HCT116 (cell line): ENCODE measurements at places on chromosomes 4 and X. TPM values are rescaled to one million over a fixed set of nuclear protein-coding genes. Genes with fewer than 3 reads are reported as not detected.

MSANTD1 gene
- total RNA-seq, result 0.71 TPM

ADGRG4 gene
- total RNA-seq, result not detected

GRCh38 chr4:119518915-119519410 is 109.6 kb downstream of the PDE5A start:
- DNase-seq, result no peak

CSAG1 gene
- total RNA-seq, result 1.2 TPM

GRCh38 chr4:102564399-102565059 is 63.4 kb downstream of the NFKB1 start:
- no peak for DNase-seq

RENBP gene
- total RNA-seq, result 1.3 TPM

GRCh38 chr4:75717408-75717807 is 7.0 kb upstream of the USO1 start:
- no peak for DNase-seq

UGT2A1 gene
- not detected for total RNA-seq

GRCh38 chr4:123380728-123381716 is 15.6 kb upstream of the SPRY1 start:
- no peak for DNase-seq

DNA sequence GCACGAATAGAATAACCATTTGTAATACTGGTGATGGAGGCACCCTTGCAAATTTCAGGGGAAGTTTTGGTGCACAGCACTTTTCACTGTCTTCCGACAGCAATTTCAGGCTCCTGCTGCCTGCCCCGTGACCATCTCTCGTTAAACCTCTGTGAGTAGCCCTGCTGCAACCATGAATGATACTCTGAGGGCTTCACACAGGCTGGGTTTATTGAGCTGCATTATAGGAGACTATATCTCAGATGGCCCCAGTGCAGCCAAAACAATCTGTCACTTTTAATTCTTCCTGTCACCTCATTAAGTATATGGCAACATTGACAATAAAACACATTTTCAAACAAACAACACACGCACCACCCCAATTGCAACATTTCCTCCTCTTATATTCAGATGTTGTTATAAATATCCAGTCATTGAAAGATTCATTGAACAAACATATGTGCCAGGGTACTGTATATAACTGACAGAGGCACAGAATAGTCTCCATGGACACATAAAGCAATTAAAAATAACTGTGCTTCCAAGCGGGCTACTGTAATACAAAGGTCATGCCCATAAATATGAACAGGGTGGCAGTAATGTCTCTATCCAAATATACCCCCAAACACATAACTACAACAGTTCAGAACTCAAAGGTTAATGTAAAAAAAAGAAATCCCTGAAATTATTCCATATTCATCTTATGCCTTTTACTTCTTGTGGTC is 477.0 kb downstream of the GBA3 start:
- no peak for DNase-seq

DNA sequence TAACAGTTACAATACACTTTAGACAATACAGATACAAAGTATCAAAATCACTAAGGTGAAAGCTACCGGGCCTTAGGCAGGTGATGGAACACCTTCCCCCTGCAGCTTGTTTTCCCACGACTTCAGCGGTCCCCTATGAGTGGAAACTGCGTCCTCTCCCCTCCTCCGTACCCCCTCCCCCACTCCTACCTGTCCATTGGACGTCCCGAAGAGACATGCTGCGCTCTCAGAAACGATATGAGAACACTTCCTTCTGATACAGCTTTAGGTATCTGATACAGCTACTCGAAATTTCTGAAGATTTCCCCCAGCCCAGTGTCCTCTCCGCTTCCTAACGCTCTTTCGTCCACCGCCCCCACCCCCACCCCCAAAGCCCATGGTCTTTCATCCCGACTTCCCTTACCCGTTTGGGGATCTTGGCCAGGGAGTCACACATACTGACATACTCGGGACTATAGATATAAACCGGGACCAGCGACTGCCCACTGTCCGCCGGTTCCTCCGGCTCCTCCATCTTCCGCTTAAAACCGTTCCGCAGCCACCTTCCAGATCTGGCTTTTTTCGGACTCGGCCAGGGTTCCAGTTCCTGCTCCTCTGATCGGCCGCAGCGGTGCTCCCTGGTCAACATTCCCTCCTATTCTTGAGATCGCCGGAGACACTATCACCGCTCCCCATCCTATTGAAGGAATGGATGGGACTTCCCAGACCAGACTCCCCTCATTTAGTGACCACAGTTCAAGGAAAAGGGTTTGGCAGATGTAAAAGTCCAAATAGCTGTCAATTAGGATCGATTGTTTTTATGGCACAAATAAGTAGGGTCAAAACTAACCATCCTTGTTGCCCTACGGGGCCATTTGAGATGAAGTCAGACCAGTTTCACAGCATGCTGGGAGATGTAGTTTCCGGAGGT is at the start of gene HDAC8:
HDAC8 (minus strand) TSS at position 596 of the 910 bp plus-strand sequence; CDS start at position 514, 82 bp downstream.
- DNase-seq, result peak; percentile 70

AWAT2 gene
- total RNA-seq, result not detected

DNA sequence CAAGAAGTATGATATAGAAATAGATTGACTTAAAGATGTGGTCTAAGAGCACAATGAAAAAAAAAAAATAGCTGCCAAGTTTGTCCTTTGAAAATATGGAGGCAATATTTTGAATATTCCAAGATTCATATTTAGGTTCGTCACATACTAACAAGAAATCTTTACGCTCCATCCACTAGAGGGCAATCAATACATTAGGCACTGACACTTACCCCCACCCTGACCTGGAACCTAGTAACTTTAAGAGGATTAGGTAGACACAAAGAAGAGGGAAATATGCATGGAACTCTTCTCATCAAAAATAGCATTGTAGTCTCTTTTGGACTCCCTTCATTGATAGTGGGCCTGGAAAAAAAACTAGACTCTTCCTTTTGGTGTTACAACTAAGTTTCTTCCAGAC is 1108.1 kb downstream of the PCDH19 start:
- DNase-seq, result no peak
